Left lung (tissue), 14 donors: ENCODE measurements at places on chromosomes 7 and 10. TPM values are rescaled to one million over a fixed set of nuclear protein-coding genes. Genes with fewer than 3 reads are reported as not detected.
A peak's percentile ranks its signal among the peaks of the same experiment; 100 is the strongest.

Gene CFAP69
- total RNA-seq, result 4.5 TPM

Gene PRSS2
- total RNA-seq, result not detected

Gene NUP205
- total RNA-seq, result 56.3 TPM

Gene ZPBP
- not detected for total RNA-seq

Gene CLDN4
- 219 TPM for total RNA-seq

Gene CAMK1D
- 10.8 TPM for total RNA-seq

Gene GLRX3
- total RNA-seq, result 67.3 TPM

Gene TUBB8
- not detected for total RNA-seq

DNA sequence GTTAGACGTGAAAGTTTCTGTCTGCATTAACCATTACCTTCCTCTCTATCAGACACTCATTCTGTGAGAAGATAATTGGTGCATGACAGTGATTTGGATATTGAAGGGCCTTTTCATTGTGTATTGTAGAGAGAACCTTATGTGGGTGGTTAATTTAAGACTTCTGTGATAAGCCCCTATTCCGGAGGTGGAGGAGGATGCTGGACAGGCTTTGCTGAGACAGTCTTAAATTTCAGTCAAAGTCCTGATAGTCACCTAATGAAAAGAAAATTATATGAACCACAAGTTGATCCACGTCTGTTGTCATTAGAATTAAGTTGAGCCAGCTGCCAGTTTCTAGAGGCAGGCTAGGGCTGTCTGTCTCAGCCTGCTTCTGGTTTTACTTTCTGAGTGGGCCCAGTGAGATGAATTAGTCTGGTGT, 62.9 kb downstream of the CELF2 start:
- no peaks in the 10 kb centered on the region for H3K36me3 ChIP-seq
- DNase-seq, result no peak
- no peak overlapping the region for H3K4me3 ChIP-seq
- no peak overlapping the region for H3K27ac ChIP-seq

DNA sequence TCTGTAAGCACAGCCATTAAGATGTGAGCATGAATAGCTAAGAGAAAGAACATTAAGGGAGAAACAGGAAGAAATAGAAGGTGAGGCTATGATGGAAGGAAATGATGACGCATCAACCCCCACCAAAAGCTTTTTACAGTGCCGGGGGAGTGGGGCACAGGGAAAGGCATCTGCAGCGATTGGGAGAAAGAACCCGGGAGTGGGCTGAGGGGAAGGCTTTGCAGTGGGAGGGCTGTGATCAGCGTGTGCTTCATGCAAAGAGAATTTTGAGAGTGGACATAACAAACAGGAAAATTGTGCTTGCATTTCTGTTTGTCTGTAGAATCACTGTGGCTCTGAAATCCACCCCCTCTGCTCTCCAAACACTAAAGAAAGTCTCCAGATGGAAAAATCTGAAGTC, 250.8 kb downstream of the KCNMA1 start:
- DNase-seq, result no peak
- H3K27ac ChIP-seq, result no peak overlapping the region
- no peaks in the 10 kb centered on the region for H3K36me3 ChIP-seq
- no peaks in the 10 kb centered on the region for H3K4me1 ChIP-seq
- no peak overlapping the region for H3K4me3 ChIP-seq

- no peaks in the 10 kb centered on the region for H3K4me1 ChIP-seq
- no peak for DNase-seq
- no peak overlapping the region for H3K27ac ChIP-seq
These were observed 454.5 kb upstream of the FZD8 start for GRCh38 chr10:36096576-36096975.

- no peaks in the 10 kb centered on the region for H3K4me1 ChIP-seq
- no peaks in the 10 kb centered on the region for H3K27me3 ChIP-seq
- no peak for DNase-seq
- no peak overlapping the region for H3K4me3 ChIP-seq
- H3K36me3 ChIP-seq, result no peaks in the 10 kb centered on the region
- no peak overlapping the region for H3K27ac ChIP-seq
These were observed 26.1 kb downstream of the LRRC4 start for GRCh38 chr7:128005117-128005516.

GRCh38 chr10:119207713-119208552, 562 bp downstream of the GRK5 start:
- H3K4me3 ChIP-seq, result peak overlapping the region; percentile 91
- peaks cover 16% of the 10 kb centered on the region for H3K27me3 ChIP-seq
- peak; percentile 88 for DNase-seq
- H3K4me1 ChIP-seq, result peaks cover 54% of the 10 kb centered on the region

DNA sequence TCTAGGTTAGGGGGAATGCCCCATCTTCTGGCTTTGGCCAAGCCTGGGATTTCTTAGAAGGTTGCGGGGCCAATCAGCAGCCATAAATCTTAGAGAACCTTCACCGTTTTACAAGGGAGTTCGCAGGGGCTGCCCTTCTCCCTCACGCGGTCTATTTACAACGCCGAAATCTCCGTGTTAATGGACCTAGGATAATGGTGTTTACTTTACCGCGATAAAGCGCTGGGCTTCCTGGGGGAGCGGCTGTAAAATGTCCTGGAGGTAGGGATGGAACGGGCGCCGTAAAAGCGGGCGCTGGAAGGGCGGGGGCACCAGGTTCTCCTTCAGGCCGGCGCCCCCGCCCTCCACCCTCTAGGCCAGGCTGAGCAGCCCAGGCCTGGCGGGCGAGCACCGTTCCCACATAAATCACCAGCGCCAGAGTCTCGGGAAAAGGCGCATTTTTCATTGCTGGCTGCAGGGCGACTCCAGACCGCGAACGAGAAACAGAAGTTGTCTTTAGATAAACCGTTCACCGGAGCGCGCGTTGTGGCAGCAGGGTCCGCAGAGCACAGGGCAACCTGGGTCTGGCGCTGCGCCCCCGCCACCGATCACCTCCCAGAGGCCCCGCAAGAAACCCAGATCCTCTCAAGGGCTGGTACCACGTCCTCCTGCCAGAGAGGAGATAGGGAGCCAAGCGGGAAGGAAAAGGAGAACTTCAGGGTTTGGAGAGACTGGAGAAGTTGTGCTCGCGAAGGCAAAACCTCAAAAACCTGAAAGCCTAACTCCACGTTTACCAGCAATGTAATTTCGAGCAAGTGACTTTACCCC, 12.5 kb upstream of the NKX2-3 start:
- H3K27ac ChIP-seq, result no peak overlapping the region
- H3K4me3 ChIP-seq, result no peak overlapping the region
- no peak for DNase-seq
- no peaks in the 10 kb centered on the region for H3K4me1 ChIP-seq
- no peaks in the 10 kb centered on the region for H3K36me3 ChIP-seq

- no peaks in the 10 kb centered on the region for H3K27me3 ChIP-seq
- H3K27ac ChIP-seq, result no peak overlapping the region
- H3K4me1 ChIP-seq, result no peaks in the 10 kb centered on the region
- H3K4me3 ChIP-seq, result no peak overlapping the region
- no peak for DNase-seq
These were observed 33.4 kb upstream of the YAE1 start for GRCh38 chr7:39532832-39533231.

GRCh38 chr10:125707541-125708468, 11.7 kb upstream of the EDRF1 start:
- H3K27me3 ChIP-seq, result no peaks in the 10 kb centered on the region
- no peaks in the 10 kb centered on the region for H3K36me3 ChIP-seq
- DNase-seq, result no peak
- no peak overlapping the region for H3K27ac ChIP-seq
- H3K4me1 ChIP-seq, result no peaks in the 10 kb centered on the region
- no peak overlapping the region for H3K4me3 ChIP-seq

GRCh38 chr7:69516238-69516820, 81.9 kb upstream of the AUTS2 start:
- no peaks in the 10 kb centered on the region for H3K4me1 ChIP-seq
- DNase-seq, result no peak
- H3K27me3 ChIP-seq, result no peaks in the 10 kb centered on the region

DNA sequence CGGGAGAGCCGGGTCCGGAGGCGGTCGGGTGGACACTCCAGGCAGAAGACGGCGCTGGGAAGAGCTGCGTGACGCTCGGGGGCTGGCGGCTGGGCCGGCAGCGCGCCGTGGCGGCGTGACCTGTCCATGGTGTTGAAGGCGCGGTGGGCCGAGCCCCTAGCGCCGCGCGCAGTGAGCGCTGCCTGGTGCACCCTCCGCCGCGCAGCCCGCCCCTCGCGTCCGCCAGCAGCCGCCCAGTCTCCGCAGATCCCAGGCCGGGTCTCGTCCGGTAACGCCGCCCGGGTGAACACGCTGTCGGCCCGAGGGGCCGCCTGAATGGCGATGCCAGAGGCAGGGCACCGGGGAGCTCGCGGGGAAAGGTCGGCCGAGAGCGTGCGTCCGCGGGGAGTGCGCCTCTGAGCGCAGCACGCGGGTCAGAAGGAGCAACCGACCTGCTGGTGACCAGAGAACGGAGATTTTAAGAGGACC, 657 bp upstream of the TMEM178B start:
- no peaks in the 10 kb centered on the region for H3K36me3 ChIP-seq
- H3K4me3 ChIP-seq, result peak overlapping the region; percentile 32
- H3K4me1 ChIP-seq, result peaks cover 21% of the 10 kb centered on the region
- peak; percentile 78 for DNase-seq
- peaks cover 64% of the 10 kb centered on the region for H3K27me3 ChIP-seq

GRCh38 chr10:123007558-123008354, 839 bp downstream of the IKZF5 start:
- peak; percentile 54 for DNase-seq
- no peaks in the 10 kb centered on the region for H3K27me3 ChIP-seq
- H3K36me3 ChIP-seq, result no peaks in the 10 kb centered on the region
- peaks cover 11% of the 10 kb centered on the region for H3K4me1 ChIP-seq

- no peaks in the 10 kb centered on the region for H3K27me3 ChIP-seq
- H3K4me3 ChIP-seq, result no peak overlapping the region
- no peak for DNase-seq
- H3K36me3 ChIP-seq, result no peaks in the 10 kb centered on the region
- H3K27ac ChIP-seq, result no peak overlapping the region
- H3K4me1 ChIP-seq, result no peaks in the 10 kb centered on the region
These were observed 446.9 kb downstream of the PTPRN2 start for GRCh38 chr7:158140538-158141220.

GRCh38 chr10:70052462-70053217, at the start of gene MACROH2A2:
Gene MACROH2A2 (plus strand): TSS chr10:70052846. CDS start chr10:70075659, 22,813 bp downstream.
- no peaks in the 10 kb centered on the region for H3K36me3 ChIP-seq
- H3K4me3 ChIP-seq, result peak within 1 kb of the TSS; percentile 66
- H3K4me1 ChIP-seq, result peaks cover 22% of the 10 kb centered on the region

GRCh38 chr10:7152982-7153381, 257.9 kb downstream of the SFMBT2 start:
- no peaks in the 10 kb centered on the region for H3K4me1 ChIP-seq
- no peak for DNase-seq
- no peak overlapping the region for H3K4me3 ChIP-seq
- H3K36me3 ChIP-seq, result no peaks in the 10 kb centered on the region
- H3K27me3 ChIP-seq, result no peaks in the 10 kb centered on the region

DNA sequence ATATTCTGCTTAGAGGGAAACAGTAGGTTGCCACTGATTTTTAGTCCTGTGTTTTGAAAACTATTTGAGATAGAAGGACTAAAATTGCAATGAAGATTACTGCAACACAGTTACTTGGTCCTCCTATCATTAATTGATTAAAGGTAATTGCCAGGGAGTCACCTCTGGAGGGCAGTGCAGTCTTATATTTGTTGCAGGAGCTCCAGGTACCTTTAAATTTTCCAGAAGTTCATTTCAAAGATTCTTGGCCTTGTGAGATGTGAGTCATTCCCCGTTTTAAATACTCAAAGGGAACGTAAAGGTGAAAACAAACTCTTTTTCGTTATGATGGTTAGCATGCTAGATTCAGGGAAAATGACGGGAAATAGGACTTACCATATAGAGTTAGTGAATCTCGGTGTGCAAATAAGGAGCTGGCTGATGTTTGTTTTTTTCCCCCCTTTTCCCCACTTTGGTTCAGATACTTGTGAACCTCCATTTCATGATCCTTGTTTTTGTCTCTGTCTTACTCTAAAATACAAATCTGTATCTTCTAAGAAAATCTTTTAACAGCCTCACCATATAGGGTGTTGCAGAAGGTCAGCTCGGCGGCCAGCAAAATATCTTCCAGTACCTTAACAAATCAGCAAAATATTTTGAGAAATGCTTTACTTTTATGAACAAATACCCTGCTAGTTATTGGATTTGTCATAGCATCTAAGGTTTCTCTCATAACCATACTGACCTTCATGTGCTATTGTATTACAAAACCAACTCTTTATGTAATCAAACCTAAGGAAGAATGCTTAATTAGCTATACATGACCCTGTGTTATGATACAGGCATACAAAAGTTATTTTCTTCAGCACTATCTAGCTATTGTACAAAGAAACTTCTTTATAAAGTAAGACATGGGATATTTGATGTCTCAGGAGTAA, 143.0 kb upstream of the HDAC9 start:
- H3K27ac ChIP-seq, result no peak overlapping the region
- no peaks in the 10 kb centered on the region for H3K27me3 ChIP-seq
- peaks cover 4% of the 10 kb centered on the region for H3K4me1 ChIP-seq
- H3K4me3 ChIP-seq, result no peak overlapping the region
